Cardiac septum (tissue), 1 donor: ENCODE measurements at places on chromosomes 11 and 22.

DNA sequence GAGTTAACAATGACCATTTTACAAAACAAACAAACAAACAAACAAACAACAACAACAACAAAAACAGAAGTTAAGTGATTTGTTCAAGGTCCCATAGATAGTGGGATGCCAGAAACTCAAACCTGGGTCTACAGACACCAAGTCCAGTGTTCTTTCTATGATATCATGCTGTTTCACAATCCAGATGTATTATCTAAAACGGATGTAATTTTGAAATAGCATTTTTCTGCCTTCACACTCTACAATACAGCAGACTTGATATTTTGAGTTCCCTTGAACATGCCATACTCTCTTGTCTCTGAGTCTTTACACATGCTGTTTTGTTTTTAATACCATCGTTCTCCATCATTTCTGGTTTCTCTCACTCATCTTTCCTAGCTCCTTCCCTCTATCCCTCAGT, 104.5 kb downstream of the RELT start:
- DNase-seq: no peak

- no peak for DNase-seq
Observed at GRCh38 chr11:28209906-28210305, 101.7 kb downstream of the METTL15 start.

DNA sequence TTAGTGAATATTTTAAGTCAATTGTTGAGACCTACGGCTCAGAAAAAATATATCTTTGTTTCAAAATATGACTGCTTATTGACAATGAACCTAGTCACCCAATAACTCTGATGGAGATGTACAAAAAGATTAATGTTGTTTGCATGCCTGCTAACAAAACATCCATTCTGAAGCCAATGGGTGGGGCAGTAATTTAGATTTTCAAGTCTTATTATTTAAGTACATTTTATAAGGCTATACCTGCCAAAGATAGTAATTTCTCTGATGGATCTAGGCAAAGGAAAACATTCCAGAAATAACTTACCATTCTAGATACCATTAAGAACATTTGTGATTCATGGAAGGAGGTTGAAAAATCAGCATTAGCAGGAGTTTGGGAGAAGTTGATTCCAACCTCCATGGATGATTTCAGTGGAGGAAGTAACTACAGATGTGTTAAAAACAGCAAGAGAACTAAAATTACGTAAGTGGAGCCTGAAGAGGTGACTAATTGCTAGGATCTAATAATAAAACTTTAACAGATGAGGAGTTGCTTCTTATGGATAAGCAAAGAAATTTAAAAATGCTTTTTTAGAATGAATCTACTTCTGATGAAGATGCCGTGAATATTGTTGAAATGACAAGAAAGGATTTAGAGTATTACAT, 26.4 kb upstream of the OR8D2 start:
- no peak for DNase-seq

DNA sequence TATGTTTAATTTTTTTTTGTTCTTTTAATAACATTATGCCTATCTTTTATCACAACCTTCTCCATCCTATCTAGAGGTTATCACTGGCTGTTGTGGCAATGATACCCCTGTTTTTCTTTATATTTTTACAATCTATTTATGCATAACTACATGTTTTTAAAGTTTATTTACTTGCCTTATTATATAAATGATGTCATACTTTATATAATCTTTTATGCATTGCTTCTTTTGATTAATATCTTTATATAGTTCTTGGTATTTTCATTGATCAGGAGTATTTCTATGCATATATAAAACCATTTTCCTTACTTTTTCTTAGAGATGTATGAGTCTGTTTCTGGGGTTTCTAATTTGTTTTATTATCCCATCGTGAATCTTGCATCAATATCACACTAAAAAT, 719.8 kb upstream of the RAG2 start:
- no peak for DNase-seq

DNA sequence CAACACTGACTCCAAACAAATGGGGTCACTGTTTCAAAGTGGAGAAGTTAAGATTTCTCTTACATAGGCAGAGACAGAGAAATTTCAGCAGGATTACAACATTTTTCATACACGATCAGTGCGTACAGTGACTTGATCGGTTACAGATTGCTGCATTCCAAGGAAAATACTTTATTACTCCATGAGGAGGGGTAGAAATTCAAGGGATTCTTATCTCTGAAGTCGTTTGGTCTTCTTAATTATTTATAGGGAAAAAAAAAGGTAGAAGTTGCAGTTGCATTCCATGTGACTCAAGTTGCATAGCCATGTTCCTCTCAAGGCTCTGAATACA, 10.7 kb upstream of the SMIM38 start:
- DNase-seq: no peak

- peak; percentile 14 for DNase-seq
Observed at GRCh38 chr11:65216830-65217229, 35.1 kb downstream of the CAPN1 start.

DNA sequence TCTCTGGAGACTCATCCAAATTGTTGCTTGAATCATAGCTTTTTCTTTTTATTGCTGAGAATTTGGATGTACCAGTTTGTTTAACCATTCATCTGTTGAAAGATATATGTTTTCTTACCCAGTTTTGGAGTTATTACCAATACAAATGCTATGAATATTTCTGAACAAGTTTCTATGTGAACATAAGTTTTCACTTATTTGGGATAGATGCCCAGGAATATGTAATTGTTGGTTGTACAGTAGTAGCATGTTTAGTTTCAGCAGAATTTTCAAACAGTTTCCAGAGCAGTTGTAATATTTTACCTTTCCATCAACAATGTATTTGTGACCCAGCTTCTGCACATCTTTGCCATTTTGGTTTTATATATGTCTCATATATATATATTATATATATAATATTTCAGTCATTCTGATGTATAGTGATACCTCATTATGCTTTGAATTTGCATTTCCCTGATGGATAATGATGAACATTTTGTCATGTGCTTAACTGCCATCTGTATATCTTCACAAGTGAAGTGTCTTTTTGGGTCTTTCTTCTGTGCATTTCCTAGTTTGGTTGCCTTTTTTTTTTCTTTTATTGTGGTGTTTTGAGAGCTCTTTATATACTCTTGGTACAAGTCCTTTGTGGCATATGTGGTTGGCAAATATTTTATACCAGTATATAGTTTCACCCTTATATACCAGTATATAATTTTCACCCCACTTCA, 118.8 kb downstream of the LUZP2 start:
- no peak for DNase-seq

- DNase-seq: peak; percentile 62
Observed at GRCh38 chr11:116232364-116232828, 540.4 kb downstream of the BUD13 start.

DNA sequence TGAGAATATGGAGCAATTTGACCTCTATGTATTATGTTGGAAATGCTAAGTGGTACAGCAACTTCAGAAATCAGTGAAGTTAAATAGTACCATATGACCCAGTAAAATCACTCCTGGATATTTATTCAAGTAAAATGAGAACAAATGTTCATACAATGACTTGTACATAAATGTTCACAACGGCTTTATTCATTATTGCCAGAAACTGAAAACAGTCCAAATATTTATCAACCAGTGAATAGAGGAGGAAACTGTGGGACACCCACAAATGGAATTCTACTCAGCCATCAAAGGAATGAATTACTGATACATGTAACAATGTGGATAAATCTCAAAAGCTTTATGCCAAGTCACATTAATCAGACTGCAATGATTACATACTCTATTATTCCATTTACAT, 416.3 kb downstream of the AASDHPPT start:
- DNase-seq: no peak

- DNase-seq: peak; percentile 71
Observed at GRCh38 chr22:27996981-27997380, 77.9 kb upstream of the PITPNB start.

GRCh38 chr11:12220305-12220704, 109.9 kb downstream of the MICAL2 start:
- DNase-seq: peak; percentile 80

GRCh38 chr11:36162883-36163434, 126.3 kb downstream of the COMMD9 start:
- no peak for DNase-seq

DNA sequence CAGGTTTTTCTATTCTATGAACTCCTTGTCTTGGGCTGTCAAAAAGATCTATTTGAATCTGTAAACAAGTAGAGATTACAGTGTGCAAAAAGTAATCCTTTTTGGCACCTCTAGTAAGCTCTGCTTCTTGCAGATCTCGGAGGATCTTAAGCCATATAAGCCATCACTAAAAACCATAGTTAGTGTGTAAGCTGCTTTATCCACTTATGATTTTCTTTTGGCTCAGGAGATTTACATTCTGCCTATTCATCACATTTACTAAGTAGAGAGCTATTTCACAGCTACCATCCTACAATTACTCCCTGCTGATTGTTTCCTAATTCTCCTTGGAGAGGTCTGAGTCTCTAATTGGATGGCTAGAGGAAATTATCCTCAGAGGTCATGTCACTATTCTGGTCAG, 385.7 kb downstream of the AASDHPPT start:
- DNase-seq: no peak

- no peak for DNase-seq
Observed at GRCh38 chr22:28002863-28003565, 84.0 kb upstream of the PITPNB start.

GRCh38 chr11:100683126-100683525, 4.0 kb upstream of the ARHGAP42 start:
- no peak for DNase-seq
